ENCODE measurements at places on chromosomes 2 and 18.
A peak's percentile ranks its signal among the peaks of the same experiment; 100 is the strongest.

DNA sequence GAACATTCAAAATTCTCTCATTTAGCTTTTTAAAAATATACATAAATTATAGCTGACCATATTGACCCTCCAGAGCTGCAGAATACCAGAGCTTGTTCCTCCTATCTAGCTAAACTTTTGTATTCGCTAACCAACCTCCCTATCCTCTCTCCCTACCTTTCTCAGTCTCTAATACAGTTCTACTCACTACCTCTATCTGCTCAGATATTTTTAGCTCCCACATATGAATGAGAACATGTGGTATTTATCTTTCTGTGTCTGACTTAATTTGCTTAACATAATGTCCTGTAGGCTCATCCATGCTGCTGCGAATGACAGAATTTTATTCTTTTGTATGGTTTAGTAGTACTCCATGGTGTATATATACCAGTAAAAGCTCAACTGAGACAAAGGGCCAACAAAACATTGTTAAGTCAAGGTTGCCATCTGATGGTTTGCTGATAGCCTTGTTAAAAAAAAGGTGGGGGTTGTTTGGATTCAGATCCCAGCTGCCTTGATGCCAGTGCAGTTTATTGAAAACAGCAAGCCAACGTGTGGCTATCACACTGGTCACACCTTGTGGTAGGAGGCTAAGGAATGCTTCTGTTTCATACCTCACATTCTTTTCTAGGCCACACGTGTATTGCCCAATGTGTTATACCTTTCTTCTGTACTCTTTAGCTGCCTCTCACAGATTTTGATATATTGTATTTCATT lies 101.5 kb downstream of the VWA3B start:
- DNase-seq, result peak; percentile 8

DNA sequence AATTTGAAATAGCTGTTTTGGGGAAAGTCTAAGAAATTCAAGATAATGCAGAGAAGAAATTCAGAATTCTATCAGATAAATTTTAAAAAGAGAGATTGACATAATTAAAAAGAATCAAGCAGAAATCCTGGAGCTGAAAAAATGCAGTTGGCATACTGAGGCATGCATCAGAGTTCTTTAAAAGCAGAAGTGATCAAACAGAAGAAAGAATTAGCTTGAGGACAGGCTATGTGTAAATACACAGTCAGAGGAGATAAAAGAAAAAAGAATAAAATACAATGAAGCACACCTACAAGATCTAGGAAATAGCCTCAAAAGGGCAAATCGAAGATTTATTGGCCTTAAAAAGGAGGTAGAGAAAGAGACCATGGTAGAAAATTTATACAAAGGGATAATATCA lies 57.1 kb downstream of the CYTIP start:
- DNase-seq, result no peak

DNA sequence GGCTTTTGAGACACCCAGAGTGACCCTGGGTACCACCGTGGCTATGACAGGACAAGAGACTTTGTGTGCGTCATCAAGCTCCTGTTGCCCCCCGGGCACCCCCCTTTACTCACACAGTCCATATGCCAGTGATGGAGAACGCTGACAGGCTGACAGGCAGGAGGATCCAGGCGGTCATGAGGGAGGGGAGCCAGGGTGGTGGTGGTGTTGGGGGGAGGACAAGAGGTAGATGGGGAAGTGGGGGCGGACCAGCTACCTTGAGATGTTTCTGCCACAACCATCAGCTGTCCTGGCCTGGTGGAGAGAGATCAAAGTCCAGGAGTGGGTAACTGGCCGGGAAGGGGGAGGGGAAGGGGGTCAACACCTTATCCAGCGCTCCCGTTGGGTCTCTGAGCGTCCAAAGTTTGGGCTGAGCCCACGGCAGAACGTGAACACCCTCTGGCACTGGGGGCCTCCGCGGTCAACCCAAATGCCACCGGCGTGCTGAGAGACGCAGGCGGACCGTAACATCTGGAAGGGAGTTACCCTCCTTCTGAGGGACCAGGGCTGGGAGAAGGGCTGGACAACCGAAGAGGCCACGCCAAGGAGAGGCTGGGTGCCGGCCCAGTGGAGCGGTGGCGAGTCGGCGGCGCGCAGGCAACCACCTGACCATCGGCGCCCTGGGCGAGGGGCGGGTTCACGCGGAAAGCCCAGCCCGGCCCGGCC lies 575 bp downstream of the TMEM150A start:
- DNase-seq, result no peak

GRCh38 chr18:23596183-23596582 lies 9.9 kb upstream of the NPC1 start:
- no peak for DNase-seq

GRCh38 chr2:6109831-6110230 lies 417.6 kb downstream of the SOX11 start:
- no peak for DNase-seq
